ENCODE measurements at places on chromosomes 2 and 18.

- DNase-seq = no peak
Observed at GRCh38 chr2:216992056-216992675, 132.3 kb upstream of the TNP1 start.

GRCh38 chr2:155665704-155666103 lies 666.8 kb downstream of the NR4A2 start:
- no peak for DNase-seq

- no peak for DNase-seq
Observed at GRCh38 chr2:73282924-73283544, 1.2 kb downstream of the FBXO41 start.

DNA sequence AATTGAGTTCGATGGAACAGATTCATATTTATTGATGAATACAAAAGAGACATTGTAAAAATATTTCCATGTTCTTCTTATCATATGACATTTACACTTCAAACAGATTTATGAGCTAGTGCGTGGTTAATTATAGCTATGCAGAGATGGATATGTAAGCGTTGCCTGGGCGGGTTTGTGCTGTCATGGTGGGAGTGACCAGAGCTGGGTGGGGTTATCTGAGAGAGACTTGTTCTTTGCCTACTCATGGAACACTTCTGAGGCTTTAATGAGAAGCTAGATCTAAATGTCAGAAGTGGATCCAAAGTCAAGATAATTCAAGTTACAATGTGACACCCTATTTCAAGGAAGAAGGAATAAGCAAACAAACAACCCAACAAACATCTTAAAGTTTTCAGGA lies 162.3 kb upstream of the ZEB2 start:
- no peak for DNase-seq

All from stimulated activated CD4-positive, alpha-beta T cell treated with anti-CD3 and anti-CD28 coated beads, Interleukin-15, amount 100 ng/mL, for 1 hour (primary cell).